GM23248 (cell line): ENCODE measurements at places on chromosomes 13 and 19. TPM values are rescaled to one million over a fixed set of nuclear protein-coding genes. Genes with fewer than 3 reads are reported as not detected.

The NDFIP2 gene
- 95.5 and 98.1 TPM in 2 replicates for total RNA-seq

The ZNF429 gene
- 5.1 and 6.1 TPM in 2 replicates for total RNA-seq

The KLK14 gene
- total RNA-seq, result not detected in 2 replicates

The PABPC3 gene
- under 0.01 TPM in 2 replicates for total RNA-seq

The KLK4 gene
- total RNA-seq, result not detected in 2 replicates

The C5AR2 gene
- total RNA-seq, result 1.3 and 1.9 TPM in 2 replicates

DNA sequence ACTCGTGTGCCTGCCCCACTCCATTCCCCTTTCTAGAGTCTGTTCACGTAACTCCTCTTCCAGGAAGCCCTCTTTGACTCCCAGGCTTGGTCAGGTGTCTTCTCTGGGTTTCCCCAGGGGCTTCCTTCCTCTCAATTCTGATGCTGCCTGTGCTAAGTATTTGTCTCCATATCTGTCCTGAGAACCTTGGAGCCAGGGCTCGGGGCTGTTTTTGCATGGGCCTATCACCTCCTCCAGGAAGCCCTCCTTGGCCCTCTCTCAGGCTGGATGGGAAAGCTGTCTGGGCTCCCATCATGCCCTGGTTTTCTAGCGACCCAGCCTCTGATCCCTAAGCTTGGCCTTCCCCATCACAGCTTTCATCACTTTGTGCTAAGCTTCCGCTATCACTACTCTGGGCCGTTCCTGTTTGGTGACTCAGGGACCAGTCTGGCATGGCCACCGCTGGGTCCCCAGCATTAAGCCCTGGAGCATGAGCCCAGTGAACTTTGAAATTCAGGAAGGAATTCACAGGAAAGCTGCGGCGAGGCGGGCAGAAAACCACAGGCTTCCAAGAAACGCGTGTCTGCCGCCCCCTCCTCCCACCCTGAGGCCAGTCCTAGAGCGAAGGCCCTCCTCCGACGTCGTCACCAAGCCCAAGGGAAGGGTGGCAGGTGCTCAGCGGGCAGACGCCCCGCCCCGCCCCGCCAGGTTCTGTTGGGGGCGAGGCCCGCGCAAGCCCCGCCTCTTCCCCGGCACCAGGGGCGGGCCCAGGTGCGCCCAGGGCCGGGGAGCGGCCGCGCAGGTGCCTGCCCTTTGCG, 486 bp upstream of the SPINT2 start:
- no peaks in the 10 kb centered on the region for H3K36me3 ChIP-seq
- peak; percentile 64 for DNase-seq
- H3K4me1 ChIP-seq, result peaks cover 21% of the 10 kb centered on the region
- H3K27me3 ChIP-seq, result no peaks in the 10 kb centered on the region

GRCh38 chr19:37964109-37964508, 57.1 kb downstream of the SIPA1L3 start:
- no peaks in the 10 kb centered on the region for H3K36me3 ChIP-seq
- H3K4me3 ChIP-seq, result no peak overlapping the region
- no peaks in the 10 kb centered on the region for H3K27me3 ChIP-seq
- peak overlapping the region; percentile 48 for H3K27ac ChIP-seq
- peaks cover 34% of the 10 kb centered on the region for H3K4me1 ChIP-seq

DNA sequence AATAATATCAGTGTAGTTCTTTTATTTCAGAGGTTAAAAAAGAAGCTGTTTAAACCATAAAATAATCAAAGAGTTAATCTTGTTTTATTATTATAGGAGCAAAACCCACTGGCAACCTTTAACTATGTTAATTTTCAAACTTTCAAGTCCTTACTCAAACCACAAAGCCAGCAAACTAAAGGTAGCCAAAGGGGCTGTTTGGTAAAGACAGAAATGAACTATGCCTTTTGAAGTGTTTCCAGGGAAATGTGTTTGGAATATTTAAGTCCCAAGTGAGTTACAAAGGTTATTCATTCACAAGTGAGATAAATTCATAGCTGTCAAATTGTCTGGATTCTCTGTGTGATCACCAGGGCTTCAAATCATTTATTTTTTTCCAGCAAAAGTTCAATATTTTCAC, 264.7 kb downstream of the MZT1 start:
- H3K27me3 ChIP-seq, result no peaks in the 10 kb centered on the region
- H3K4me1 ChIP-seq, result no peaks in the 10 kb centered on the region
- no peaks in the 10 kb centered on the region for H3K36me3 ChIP-seq
- no peak overlapping the region for H3K4me3 ChIP-seq
- no peak overlapping the region for H3K27ac ChIP-seq

GRCh38 chr13:66612983-66613382, 617.2 kb downstream of the PCDH9 start:
- no peaks in the 10 kb centered on the region for H3K4me1 ChIP-seq
- H3K4me3 ChIP-seq, result no peak overlapping the region
- H3K27me3 ChIP-seq, result no peaks in the 10 kb centered on the region
- H3K27ac ChIP-seq, result no peak overlapping the region
- no peaks in the 10 kb centered on the region for H3K36me3 ChIP-seq
- DNase-seq, result no peak

DNA sequence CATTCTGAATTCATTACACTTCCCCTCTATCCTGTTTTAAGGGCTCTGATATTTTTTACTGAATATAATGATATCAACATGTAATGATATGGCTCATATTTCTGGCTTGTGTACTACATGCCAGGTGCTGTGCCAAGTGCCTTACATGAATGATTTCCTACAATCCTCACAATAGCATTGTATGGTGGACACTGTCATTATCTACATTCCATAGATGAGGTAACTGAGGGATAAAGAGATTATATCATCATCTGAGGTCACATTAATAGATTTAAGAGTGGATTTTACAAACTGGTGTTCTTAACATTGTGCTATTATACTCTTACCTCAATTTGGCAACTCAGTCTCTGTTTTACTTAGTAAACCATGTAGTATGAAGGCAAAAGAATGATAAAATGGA, 502.0 kb downstream of the LIG4 start:
- H3K36me3 ChIP-seq, result no peaks in the 10 kb centered on the region
- DNase-seq, result peak; percentile 32
- no peaks in the 10 kb centered on the region for H3K27me3 ChIP-seq

DNA sequence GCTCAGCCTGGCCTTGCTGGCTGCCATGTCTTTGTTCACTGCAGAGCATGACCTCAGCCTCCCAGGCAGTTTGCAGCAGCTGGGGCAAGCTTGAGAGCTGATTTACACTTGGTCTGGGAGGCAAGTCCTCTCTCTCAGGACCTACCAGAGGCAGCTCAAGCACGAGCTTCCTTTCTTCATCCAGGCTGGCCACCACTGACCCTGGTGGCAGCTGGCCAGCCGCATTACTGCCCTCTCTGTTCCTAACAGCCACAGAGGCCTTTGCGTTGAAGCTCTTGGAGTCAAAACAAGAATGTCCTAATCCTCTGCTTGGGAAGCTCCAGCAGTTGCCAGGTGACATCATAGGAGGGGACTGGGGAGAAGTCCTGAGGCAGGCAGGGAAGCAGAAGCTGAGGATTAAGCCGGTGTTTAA, 85.7 kb downstream of the NUFIP1 start:
- no peaks in the 10 kb centered on the region for H3K36me3 ChIP-seq
- no peak overlapping the region for H3K4me3 ChIP-seq
- peak overlapping the region; percentile 95 for H3K27ac ChIP-seq
- peak; percentile 87 for DNase-seq
- peaks cover 37% of the 10 kb centered on the region for H3K4me1 ChIP-seq

DNA sequence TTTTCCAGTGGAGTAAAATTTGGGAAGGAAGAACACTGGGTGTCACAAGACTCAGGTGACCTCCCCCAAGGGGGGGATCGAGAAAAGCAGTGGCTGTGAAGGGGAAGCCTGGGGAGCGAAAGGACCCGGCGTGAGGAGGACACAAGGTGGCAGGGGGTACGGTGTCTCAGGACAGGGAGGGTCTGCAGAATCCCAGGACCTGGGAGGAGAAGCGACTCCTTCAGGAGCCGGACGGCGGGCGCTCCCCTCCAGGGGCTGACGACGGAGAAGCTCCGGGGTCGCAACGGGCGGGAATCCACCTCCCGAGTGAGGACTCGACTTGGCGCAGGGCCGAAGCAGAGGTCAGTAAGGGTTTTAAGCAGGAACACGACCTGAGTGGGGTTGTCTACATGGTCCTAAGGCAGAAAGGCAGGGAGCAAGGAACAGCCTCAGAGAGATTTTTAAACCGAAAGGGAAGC, 529 bp downstream of the ZNF836 start:
- H3K36me3 ChIP-seq, result peaks cover 5% of the 10 kb centered on the region; the same call in 1 of the 2 replicates
- H3K4me3 ChIP-seq, result peak overlapping the region; percentile 94
- DNase-seq, result no peak

DNA sequence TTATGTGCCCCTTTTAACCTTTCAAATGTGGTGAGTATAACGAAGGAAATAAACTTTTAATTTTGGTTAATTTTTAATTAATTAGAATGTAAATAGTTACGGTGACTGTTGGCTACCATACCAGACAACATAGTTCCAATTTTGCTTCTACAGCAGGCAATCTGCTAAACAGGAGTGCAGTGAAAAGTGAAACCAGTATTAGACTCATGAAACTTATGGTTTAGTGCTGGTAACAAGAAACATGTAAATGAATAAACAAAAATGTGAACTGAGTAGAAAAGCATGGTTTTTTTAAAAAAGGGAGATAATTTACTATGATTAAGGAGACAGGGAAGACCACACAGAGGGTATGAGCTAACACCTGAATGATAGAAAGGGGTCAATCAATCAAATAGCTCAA, 478.4 kb downstream of the PCDH9 start:
- no peak for DNase-seq
- no peaks in the 10 kb centered on the region for H3K36me3 ChIP-seq
- H3K4me1 ChIP-seq, result no peaks in the 10 kb centered on the region
- no peaks in the 10 kb centered on the region for H3K27me3 ChIP-seq

DNA sequence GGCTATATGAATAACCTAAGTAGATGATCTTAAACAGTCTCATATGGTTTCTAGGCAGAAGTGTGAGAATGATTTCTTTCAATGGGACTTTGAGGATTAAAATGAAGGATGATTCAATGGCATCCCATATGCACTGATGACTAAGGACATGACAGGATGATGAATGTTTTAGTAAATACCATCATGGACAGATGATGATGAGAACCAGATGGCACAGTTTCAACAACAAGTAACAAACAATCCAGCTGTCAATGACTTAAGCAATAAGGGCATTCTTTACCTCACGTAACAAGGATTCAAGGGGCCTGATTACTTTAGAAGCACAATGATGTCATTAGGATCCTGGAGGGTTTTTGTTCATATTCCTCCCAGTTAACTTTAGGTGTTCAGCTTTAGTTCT, 2678.4 kb downstream of the PCDH9 start:
- no peaks in the 10 kb centered on the region for H3K36me3 ChIP-seq
- H3K4me1 ChIP-seq, result peaks cover 20% of the 10 kb centered on the region
- DNase-seq, result peak; percentile 53
- no peak overlapping the region for H3K27ac ChIP-seq
- no peak overlapping the region for H3K4me3 ChIP-seq
